ENCODE measurements at places on chromosomes 11 and 22.

- DNase-seq: no peak
These were observed 200.7 kb downstream of the MSANTD4 start for GRCh38 chr11:105821372-105821771.

DNA sequence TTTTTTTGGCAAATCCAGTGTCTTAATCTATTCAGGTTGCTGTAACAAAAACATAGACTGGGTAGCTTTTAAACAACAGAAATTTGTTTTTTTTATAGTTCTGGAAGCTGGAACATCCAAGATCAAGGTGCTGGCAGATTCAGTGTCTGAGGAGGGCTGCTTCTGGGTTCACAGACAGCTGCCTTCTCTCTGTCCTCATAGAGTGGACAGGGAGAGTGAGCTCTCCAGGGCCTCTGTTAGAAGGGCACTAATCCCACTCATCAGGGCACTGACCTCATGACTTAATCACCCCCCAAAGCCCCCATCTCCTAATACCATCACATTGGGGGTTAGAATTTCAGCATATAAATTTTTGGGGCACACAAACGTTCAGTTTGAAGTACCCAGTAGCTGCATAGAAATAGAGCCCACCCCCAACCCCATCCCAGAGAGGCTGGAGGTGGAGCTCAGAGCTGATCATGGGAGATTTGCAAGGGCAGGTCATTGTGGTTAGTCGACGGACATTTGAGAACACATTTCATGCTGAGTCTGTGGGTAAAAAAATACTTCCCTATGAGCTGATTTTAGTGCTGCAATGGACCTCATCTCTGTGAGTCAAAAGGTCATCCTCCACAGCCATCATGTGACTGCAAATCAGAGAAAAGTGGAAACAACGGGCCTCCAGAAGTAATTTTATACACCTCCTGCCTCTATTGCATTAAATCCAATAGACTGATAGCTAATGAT lies 203.1 kb upstream of the CADM1 start:
- no peak for DNase-seq

DNA sequence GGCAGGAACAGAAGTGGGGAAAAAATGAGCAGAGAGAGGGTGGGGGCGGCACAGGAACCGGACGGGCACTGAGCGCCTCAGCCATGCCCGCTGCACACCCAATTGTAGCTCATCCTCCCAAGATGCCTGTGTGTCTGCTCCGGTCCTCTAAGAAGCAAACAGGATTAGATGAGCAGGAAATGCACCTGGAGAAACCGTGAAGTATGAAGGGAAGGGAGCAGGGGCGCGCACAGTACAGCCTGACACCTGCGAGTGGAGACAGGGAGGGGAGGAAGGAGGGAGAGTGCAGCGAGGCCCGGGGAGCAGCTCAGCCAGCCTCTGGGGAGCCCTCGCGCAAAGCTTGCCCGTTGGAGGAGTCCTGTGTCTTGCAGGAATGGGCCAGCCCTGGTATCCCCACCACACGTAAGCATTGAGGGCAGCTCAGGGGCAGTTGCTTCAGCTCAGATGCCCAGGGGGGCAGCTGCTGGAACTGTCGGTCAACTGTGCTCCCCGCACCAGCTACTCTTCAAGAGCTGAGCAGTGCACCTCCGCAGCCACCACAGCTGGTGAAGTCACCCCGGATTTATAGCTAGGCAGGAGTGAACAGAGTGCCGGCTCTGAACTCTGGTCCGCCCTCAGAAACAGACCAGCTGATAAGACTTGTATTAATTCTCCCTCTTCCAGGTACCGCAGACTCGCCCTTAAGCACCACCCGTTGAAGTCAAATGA lies 7.0 kb downstream of the DNAJB13 start:
- no peak for DNase-seq

GRCh38 chr11:109000531-109000930 lies 335.7 kb downstream of the DDX10 start:
- no peak for DNase-seq

DNA sequence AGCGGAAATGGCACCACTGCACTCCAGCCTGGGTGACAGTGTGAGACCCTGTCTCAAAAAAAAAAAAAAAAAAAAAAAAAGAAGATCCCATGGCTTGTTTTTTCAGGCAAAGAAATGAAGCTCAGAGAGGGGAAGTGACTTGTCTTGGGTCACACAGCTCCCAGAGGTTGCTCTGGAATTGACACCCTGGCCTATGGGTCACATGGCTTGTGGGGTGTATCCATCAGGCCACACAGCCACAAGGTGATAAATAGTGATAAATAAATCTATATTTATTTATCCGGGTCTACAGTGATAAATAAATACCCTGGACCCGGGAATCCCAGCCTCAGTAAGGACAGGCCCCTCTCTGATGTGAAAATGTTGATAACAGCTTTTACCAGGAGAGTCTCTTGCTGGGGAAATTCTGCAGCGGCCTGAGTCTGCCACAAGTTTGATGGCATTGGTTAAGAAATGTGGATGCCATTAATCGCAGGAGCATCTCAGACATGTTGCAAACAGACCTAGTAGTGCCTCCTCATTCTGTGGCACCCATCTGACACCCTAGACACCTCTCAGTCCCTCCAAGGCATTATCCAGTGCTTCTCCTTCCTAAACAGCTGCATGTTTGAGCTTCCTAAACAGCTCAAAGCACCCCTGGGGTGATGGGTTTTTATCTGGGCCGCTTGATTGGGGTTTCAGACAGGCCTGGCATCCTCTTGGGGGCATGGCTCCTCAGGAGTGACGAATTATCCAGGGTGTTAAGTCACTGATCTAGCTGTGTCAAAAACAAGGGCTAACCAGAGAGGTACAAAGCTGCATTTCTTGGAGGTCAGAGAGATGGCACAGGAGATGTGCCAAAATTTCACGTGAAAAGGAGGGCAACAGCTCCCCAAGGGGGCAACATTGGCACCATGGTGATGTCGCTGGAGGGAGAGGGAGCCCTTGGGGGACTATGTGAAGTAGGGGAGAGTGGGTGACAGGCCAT lies 1.9 kb upstream of the EMID1 start:
- DNase-seq: no peak

GRCh38 chr22:22733881-22734373 lies 89.5 kb downstream of the GGTLC2 start:
- no peak for DNase-seq

- DNase-seq: no peak
These were observed 13.6 kb upstream of the TMEM216 start for GRCh38 chr11:61378713-61379313.

DNA sequence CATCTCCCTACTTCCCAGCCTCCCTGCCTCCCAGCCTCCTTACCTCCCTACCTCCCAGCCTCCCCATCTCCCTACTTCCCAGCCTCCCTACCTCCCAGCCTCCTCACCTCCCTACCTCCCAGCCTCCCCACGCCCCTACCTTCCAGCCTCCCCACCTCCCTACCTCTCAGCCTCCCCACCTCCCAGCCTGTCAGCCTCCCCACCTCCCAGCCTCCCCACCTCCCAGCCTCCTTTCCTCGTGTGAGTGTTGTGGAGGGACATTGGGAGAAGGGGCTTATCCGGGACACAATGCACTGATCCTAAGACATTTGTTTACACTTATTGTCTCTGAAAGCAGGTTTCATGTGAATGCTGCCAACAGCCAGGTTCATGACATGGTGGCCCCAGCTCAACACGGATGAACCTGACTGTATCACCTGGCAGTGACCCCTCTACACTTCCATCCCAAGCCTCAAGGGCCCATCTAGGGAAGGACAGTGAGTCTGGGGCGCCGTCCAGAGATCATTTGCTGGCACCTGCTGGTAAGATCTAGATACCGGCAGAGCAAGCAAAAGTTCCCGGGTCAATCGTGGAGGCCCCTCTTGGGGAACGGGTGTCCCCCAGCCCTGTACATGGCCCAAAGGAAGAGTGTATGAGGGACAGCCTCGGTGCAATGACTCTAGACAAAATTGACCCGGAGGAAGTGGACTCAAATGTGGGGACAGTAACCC lies 34.5 kb upstream of the TH start:
- no peak for DNase-seq

DNA sequence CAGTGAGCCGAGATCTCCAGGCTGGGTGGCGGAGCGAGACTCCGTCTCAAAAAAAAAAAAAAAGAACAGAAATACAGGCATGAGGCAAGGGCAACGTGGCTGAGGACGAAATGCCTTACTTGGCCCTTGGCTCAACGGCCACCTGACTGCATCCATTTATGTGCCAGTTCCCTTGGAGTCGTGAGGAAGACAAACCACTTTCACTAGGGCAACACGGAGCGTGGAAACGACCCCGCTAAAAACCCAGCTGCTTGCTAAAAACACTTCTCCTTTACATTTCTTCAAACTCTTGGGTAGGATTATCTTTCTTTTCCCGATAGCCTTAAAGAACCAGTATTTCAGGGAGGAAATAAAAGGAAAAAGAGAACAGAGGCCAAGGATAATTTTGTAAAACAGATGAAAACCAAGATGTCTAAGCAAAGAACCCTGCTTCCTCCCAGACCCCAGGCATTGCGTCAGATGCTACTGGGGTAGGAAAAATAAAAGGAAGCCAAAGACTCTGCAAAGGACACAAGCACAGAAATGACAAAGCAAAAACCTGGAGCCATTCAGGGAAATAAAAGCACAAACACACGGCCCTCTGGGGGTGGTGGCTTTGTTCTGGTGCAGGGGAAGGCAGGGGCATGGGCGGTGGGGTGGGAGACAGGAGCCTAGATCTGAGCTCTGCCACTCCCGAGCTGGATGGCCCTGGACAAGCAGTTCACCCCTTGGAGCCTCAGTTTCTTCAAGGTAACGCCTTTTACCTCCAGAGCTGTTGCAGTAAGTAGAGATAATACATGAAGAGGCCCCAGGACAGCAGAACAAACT lies 37.0 kb downstream of the PC start:
- DNase-seq: no peak

GRCh38 chr11:118914178-118914918 lies 11.4 kb downstream of the BCL9L start:
- DNase-seq: peak; percentile 69

- DNase-seq: no peak
These were observed 8.0 kb downstream of the FREY1 start for GRCh38 chr11:45899086-45899447.

Data from effector memory CD4-positive, alpha-beta T cell (primary cell).